Lower leg skin (tissue), 4 donors: ENCODE measurements at places on chromosomes 13 and 19.

DNA sequence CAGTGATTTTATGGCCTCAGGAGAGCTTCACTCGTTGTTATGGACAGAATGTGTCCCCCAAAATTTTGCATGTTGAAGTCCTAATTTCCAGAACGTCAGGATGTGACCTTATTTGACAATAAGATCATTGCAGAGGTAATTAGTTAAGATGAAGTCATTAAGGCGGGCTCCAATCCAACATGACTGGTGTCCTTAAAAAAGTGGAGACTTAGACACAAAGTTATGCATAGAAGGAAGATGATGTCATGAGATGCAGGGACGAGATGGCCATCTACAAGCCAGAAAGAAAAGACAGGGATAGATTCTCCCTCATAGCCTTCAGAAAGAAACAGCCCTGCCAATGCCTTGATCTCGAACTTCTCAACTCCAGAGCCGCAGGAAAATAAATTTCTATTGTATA, 25.8 kb upstream of the SPATA13 start:
- no peak for DNase-seq

GRCh38 chr19:18895038-18895823, 727 bp downstream of the CERS1 start:
- DNase-seq: no peak

- no peak for DNase-seq
Measured at GRCh38 chr13:103958691-103959090, 892.5 kb upstream of the SLC10A2 start.

DNA sequence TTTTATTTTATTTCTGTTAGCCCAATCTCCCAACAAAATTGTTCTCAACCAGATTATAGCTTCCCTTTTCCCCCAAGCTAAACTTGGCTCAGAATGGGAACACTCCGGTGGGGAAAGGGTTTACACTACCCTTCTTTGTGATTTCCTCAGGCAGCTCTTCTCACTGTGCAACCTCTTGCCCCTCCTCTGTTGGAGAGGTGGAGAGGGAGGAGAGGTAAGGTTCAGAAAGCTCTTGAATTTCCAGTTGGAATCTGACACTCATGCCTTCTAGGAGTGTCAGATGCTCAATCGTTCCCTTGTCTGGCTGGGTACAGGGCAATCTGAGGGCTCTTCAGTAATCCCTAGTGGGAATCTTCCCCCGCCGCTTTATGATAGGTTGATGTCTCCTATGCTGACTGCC, 486.1 kb upstream of the KLF12 start:
- no peak for DNase-seq

DNA sequence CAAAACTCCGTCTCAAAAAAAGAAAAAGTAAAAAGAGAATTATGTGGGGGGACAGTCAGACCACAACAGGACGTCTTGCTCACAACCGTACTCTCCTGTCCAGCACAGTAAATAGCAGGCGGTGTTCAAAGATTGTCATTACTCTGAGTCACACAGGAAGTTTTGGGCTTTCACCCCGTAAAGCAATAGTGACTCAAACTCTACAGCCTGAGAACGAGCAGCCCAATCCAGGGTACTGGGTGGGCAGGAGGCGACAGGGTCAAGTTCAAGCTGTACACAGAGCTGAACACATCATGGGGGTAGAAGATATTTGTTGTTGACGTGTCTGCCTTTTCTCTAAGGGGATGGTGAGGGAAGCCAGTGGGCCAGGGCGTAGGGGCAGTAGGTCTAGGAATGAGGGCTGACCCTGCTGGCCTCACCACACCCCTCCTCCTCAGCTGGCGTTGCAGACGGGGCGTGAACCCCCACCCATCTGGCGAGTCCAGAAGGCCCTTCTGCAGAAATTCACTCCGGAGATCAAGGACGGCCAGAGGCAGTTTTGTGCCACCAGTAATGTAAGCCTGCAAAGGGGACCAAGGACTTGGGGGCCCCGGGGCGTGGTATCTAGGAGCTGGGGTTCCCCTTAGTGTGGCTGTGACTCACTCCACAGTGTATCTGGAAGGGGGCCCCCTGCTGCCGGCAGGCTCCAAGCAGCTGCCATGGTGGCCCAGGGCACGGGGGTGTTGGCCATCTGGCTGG, 23.3 kb downstream of the PRR12 start:
- no peak for DNase-seq

DNA sequence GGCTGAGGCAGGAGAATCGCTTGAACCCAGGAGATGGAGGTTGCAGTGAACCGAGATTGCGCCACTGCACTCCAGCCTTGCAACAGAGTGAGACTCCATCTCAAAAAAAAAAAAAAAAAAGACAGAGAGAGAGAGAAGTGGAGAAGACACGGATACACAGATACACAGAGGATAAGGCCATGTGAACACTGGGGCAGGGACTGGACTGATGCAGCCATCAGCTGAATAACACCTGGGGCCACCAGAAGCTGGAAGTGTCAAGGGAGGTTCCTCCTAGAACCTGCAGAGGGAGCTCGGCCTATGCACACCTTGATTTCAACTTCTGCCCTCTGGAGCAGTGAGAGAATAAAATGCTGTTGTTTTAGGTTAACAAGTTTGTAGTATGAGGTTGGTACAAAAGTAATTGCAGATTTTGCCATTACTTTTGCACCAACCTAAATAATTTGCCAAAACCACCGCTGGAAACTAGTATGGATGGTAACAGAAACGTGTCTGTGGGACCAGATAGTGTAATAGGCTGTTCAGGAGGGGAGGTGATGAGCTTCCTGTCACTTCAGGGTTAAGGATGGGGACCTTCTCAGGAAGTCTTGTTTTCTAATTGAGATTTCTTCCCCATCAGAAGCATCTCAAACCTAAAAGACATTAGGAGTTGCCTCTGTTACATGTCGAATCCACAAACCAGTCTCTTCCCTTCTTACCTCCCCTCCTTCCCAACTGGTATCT, 36.4 kb upstream of the IGSF23 start:
- DNase-seq: no peak

DNA sequence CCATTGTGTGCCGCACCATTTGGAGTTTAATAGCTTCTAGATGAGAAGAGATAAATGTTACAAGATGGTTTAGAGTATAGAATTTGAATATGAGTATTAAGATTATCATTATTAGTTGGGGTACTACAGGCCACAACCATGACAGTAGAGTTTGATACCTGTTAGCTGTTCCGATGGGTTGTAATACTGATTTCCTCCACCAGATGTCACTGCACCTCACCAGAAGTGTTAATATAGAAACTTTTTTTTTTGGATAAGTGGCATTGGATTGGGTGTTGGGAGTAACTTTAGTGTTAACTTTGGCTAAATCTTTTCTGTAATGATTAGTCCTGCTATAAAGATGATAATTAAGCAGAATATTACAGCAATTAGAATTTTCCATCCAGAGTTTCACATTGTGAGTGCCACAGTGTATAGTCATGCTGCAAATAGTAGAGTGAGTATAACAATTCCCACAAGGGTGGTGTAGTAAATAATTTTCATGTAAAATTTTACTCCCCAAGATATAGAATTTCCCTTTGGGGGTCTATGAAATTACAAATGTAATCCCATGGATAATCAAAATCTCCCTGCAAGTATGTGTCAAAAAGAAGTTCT, 56.3 kb downstream of the PSG3 start:
- DNase-seq: no peak

DNA sequence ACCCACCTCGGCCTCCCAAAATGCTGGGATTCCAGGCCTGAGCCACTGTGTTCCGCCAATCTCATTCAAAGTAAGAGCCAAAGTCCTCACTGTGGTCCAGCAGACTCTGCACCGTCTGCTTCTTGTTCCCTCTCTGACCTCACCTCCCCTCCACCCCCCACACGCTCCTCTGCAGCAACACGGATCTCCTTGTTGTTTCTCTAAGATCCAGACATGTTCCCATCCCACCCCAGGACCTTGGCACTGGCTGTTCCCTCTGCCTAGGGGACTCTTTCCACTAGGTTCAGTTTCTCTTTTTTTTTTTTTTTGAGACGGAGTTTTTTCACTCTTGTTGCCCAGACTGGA, 38.4 kb downstream of the LTBP4 start:
- no peak for DNase-seq
